ENCODE measurements at places on chromosomes 12 and 14. TPM values are rescaled to one million over a fixed set of nuclear protein-coding genes. Genes with fewer than 3 reads are reported as not detected.

- DNase-seq = no peak
Measured at GRCh38 chr14:76510181-76510580, 134.2 kb downstream of the ESRRB start.

GRCh38 chr12:58089588-58089987 lies 148.2 kb downstream of the ATP23 start:
- no peak for DNase-seq

- no peak for DNase-seq
Measured at GRCh38 chr14:70096866-70097265, 91.9 kb downstream of the SLC8A3 start.

DNA sequence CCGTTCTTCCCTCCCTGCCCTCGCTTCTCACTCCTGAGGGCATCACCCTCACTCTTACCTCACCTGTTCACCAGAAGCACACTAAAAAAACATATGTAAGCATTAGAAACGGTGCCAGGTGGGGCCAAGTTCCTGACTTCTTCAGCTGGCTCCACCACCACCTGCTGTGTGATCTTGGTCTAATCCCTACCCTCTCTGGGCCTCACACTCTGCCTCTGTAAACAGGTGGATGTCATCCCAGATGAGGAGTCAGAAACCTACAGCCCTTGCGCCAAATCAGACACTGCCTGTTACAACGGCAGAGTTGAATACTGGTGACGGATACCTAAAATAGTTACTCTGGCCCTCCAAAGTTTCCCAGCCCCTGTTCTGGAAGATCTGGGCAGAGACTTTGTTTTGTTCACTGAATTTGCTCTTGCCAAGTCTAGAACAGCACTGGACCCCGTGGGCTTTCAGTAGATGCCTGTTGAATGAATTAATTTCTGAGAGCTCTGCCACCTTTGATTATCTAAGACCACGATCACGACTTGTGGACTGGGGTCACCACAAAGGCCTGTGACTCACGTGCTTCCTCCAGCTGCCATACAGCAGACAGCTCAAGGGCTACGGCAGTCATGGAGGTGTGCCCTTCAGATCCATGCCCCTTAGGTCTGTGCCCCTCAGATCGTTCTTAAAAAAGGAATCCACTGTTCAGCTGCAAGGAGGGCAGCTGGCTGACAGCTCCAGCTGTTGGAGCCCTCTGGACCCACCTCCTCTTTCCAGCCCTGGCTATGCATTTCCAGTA lies 71.9 kb downstream of the GSC start:
- DNase-seq = no peak

DNA sequence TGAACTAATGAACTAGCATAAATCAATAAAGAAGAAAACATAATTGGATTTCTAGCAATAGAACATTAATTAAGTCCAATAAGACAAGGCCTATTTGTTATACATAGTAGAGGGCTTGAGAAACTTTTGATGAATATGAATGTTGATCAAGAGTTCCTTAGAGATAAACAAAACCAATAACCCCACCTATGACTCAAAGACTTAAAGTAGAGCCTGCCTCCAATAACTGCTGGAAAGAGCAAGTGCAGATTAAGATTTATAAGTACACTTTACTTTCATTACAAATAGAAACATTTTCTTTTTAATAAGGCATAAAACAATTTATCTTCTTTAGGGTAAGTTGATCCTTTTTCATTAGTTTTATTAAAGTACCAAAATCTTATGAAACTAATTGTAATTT lies 185.7 kb downstream of the SRGAP1 start:
- DNase-seq = no peak

Gene AVPR1A
- not detected for total RNA-seq

Gene RFX4
- not detected for total RNA-seq

GRCh38 chr12:131615326-131616042 lies 95.4 kb upstream of the SFSWAP start:
- no peak for DNase-seq

Gene SMOC1
- total RNA-seq = not detected

Gene CIDEB
- 34.3 TPM for total RNA-seq

Gene LHX5
- not detected for total RNA-seq

GRCh38 chr12:43022838-43023237 lies 433.3 kb upstream of the PRICKLE1 start:
- no peak for DNase-seq

GRCh38 chr14:52265253-52265652 lies 2.2 kb upstream of the PTGDR start:
- DNase-seq = no peak

Gene MORN3
- 2.0 TPM for total RNA-seq

- peak; percentile 18 for DNase-seq
Measured at GRCh38 chr12:94874518-94875302, 128.8 kb downstream of the NDUFA12 start.

GRCh38 chr14:67242168-67242420 lies 859 bp downstream of the PALS1 start:
- no peak for DNase-seq

- no peak for DNase-seq
Measured at GRCh38 chr14:23020143-23021128, 10.5 kb upstream of the C14orf93 start.

- no peak for DNase-seq
Measured at GRCh38 chr12:122460641-122461040, 38.2 kb upstream of the CLIP1 start.

- DNase-seq = no peak
Measured at GRCh38 chr12:96356831-96357230, 43.4 kb downstream of the CDK17 start.
